ENCODE measurements at places on chromosomes 2 and 18. TPM values are rescaled to one million over a fixed set of nuclear protein-coding genes. Genes with fewer than 3 reads are reported as not detected.

DNA sequence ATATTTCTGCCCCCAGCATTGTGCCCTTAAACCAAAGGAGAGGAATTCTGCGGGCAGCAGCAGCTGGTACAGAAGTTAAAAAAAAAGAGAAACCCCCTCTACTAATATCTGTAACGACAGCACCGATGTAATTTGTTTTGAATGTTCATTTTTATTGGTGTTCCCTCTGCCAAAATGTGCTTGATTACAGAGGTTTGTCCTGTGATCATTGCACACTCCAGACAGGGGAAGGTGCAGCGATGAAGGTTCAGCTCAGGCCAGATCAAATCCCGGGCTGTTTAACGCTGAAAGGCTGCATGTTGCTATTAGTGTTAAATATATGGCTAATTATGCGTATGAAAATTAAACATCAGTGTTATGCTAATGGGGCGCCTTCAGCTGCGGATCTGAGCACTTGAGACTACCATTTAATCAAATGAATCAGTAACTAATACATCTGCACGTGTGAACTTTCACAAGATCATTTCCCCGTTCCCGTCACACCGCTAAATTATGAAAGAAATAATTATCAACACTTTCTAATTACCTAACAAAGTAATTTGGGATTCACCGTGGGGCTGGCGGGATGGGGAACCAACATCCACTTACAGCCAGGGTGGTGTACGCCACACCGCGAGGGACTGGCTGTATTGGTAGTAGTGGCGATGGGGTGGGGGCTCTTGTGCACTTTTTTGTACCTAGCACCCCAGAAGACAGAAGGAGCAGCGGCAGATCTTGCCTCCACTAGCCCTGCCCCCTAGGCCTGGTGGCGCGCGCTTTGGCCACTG lies 1.5 kb upstream of the DLX1 start:
- no peaks in the 10 kb centered on the region for H3K36me3 ChIP-seq
- peak overlapping the region; percentile 47 for H3K4me3 ChIP-seq
- DNase-seq: no peak
- peaks cover 85% of the 10 kb centered on the region for H3K27me3 ChIP-seq

ALK gene
- 0.83 TPM for total RNA-seq

GRCh38 chr2:38265461-38265860 lies 111.6 kb downstream of the ATL2 start:
- H3K4me3 ChIP-seq: no peak overlapping the region
- H3K27me3 ChIP-seq: no peaks in the 10 kb centered on the region
- H3K4me1 ChIP-seq: no peaks in the 10 kb centered on the region
- H3K36me3 ChIP-seq: no peaks in the 10 kb centered on the region
- DNase-seq: no peak

RPIA gene
- total RNA-seq: 7.4 TPM
